ENCODE measurements at places on chromosomes 7 and 10. TPM values are rescaled to one million over a fixed set of nuclear protein-coding genes. Genes with fewer than 3 reads are reported as not detected.

GRCh38 chr10:52740913-52741675, 31.5 kb downstream of the MBL2 start:
- DNase-seq: no peak

The CHN2 gene
- 8.7 TPM for total RNA-seq

The UPP1 gene
- 21.1 TPM for total RNA-seq

DNA sequence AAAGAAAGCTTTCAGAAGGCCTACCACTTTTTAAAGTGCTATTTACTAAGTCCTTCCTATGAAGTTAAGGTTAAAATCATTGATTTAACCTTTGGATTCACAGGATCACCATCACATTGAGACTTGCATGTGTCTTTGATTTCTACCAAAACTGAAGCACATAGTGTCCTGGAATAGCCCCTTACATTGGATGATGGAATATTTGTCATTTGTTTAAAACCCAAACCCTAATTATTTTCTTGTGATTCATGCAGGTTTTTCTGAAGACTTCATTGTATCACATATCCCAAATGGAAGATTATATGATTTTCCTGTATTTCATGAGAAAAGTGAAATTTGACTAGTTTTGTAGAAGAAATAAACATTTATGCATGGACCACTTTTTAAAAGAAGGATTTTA, 3.3 kb downstream of the SEMA3A start:
- DNase-seq: no peak

- no peak for DNase-seq
Observed at GRCh38 chr10:117948493-117948892, 98.2 kb downstream of the RAB11FIP2 start.

The KIAA1217 gene
- 13.0 TPM for total RNA-seq

The SLC37A3 gene
- total RNA-seq: 15.0 TPM

The PLAU gene
- total RNA-seq: 1.5 TPM

The ACTR1A gene
- 200 TPM for total RNA-seq

Measured in ascending aorta (tissue), 2 donors.